ENCODE measurements at places on chromosomes 16 and 17.

GRCh38 chr16:11539641-11540050 is 47.1 kb downstream of the LITAF start:
- no peaks in the 10 kb centered on the region for H3K4me1 ChIP-seq
- H3K27ac ChIP-seq = no peak overlapping the region
- no peak overlapping the region for H3K4me3 ChIP-seq
- H3K36me3 ChIP-seq = no peaks in the 10 kb centered on the region

- H3K4me3 ChIP-seq = no peak overlapping the region
- no peaks in the 10 kb centered on the region for H3K36me3 ChIP-seq
- no peak overlapping the region for H3K27ac ChIP-seq
- H3K4me1 ChIP-seq = no peaks in the 10 kb centered on the region
- no peak for DNase-seq
Observed at GRCh38 chr16:24635900-24636610, 93.4 kb upstream of the TNRC6A start.

GRCh38 chr17:62832405-62832804 is 24.3 kb upstream of the MARCHF10 start:
- H3K36me3 ChIP-seq = no peaks in the 10 kb centered on the region
- H3K27me3 ChIP-seq = no peaks in the 10 kb centered on the region
- H3K4me3 ChIP-seq = no peak overlapping the region
- no peaks in the 10 kb centered on the region for H3K4me1 ChIP-seq

DNA sequence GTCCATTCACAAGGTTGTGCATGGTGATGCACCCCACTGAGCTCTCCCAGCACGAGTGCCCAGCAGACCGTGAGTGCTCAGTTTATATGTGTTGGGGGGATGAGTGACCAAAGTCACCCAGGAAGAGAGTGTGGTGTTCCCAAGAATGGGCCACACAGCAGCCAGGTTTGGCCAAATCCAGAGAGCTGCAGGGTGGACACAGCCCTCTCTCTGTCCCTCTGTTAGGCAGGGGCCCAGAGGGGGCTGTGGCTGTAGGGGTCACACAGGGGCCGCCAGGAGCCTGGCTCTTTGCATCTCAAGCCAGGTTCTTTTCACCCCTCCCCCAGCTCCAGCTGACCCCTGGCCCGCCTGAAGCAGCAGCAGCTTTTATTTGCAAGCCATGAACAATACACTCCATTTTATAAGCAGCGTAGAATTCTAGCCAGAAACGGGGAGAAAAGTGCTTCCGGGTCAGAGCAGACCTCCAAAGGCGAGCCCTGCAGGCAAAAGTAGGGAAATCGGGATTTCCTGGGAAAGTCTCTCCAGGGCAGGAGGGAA is 13.3 kb downstream of the COTL1 start:
- no peaks in the 10 kb centered on the region for H3K36me3 ChIP-seq
- H3K27ac ChIP-seq = no peak overlapping the region
- no peak overlapping the region for H3K4me3 ChIP-seq
- H3K4me1 ChIP-seq = no peaks in the 10 kb centered on the region

GRCh38 chr17:57929386-57929785 is 25.8 kb downstream of the CUEDC1 start:
- H3K4me3 ChIP-seq = no peak overlapping the region
- H3K27ac ChIP-seq = no peak overlapping the region
- DNase-seq = no peak
- H3K27me3 ChIP-seq = peaks cover 34% of the 10 kb centered on the region
- H3K36me3 ChIP-seq = no peaks in the 10 kb centered on the region

GRCh38 chr17:9488556-9488955 is 87.1 kb downstream of the STX8 start:
- no peak overlapping the region for H3K27ac ChIP-seq
- no peaks in the 10 kb centered on the region for H3K27me3 ChIP-seq
- H3K36me3 ChIP-seq = no peaks in the 10 kb centered on the region
- no peak overlapping the region for H3K4me3 ChIP-seq
- DNase-seq = no peak
- no peaks in the 10 kb centered on the region for H3K4me1 ChIP-seq

- DNase-seq = peak; percentile 59
- H3K27ac ChIP-seq = 0 out of 2 replicates have a peak overlapping the region, but pooled peaks have one; percentile 9
- peaks cover 23% of the 10 kb centered on the region for H3K4me1 ChIP-seq
- no peak overlapping the region for H3K4me3 ChIP-seq
- no peaks in the 10 kb centered on the region for H3K27me3 ChIP-seq
- no peaks in the 10 kb centered on the region for H3K36me3 ChIP-seq
Observed at GRCh38 chr17:10149573-10150399, 48.6 kb downstream of the GAS7 start.

DNA sequence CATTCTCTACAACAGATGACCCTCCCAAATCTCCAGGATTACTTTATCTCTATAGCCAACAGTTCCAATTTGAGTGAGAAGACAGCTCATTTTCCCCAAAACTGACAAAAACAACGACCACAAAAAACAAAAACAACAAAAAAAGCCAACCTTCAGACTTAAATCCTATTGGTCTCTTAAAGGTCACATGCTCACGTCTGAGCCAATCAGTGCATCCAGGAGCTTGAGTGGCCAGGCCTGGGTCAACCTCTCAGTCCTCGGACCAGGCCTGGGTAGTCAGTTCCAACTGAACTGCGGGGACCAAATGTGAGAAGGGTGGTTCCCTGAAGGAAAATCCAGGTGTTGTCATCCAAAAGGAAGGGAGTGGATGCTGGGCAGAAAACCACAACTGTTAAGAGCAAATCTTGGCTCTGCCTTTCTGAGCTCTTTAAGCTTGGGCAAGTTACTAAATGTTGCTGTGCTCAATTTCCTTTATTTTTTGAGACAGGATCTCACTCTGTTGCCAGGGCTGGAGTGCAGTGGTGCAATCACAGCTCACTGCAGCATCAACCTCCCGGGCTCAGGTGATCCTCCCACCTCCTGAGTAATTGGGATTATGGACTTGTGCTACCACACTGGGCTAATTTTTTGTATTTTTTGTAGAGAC is 43.0 kb upstream of the MSI2 start:
- no peak for DNase-seq
- H3K27me3 ChIP-seq = peaks cover 2% of the 10 kb centered on the region
- H3K4me3 ChIP-seq = no peak overlapping the region
- H3K36me3 ChIP-seq = no peaks in the 10 kb centered on the region

DNA sequence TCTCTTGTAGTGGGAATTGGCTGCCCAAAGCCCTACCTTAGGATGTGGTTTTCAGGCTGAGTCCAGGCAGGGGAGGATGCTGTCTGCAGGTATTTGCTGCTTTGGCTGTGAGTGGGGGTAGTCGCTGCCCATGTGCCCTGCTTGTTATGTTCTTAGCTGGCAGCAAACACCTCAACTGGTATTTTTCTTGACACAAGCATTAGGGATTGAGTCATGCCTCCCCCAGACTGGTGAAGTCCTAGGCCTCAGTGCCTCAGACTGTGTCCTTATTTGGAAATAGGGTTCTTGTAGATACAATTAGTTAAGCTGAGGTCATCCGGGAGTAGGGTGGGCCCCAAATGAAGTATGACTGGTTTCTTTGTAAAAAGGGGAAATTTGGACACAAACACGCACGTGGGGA is 808.3 kb upstream of the EEF2KMT start:
- no peak for DNase-seq
- H3K27me3 ChIP-seq = no peaks in the 10 kb centered on the region
- no peak overlapping the region for H3K4me3 ChIP-seq
- no peaks in the 10 kb centered on the region for H3K36me3 ChIP-seq

DNA sequence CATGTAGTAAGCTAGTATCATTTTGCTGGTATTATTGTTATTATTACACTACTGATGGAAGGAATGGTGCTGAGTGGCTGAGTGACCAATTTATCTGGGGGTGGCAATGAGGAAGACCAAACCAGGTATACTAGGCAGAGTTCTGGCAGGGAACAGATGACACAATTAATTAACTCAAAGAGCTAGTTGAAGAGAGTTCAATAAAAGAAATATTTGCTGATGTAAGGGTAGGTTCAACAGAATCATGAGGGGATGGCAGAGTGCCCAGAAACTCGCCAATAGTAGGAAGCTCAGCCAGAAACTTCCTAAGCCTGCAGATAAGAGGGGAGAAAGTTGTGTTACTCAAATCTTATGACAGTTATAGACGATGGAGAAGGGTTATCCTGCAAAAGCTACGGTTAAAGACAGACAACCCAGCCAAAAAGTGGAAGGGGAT is 352.5 kb downstream of the KCNJ2 start:
- no peak overlapping the region for H3K27ac ChIP-seq
- no peaks in the 10 kb centered on the region for H3K36me3 ChIP-seq
- no peaks in the 10 kb centered on the region for H3K27me3 ChIP-seq
- no peaks in the 10 kb centered on the region for H3K4me1 ChIP-seq

- H3K36me3 ChIP-seq = no peaks in the 10 kb centered on the region
Observed at GRCh38 chr17:49894761-49895160, 46.9 kb upstream of the TAC4 start.

- H3K36me3 ChIP-seq = no peaks in the 10 kb centered on the region
- no peak for DNase-seq
Observed at GRCh38 chr16:51119556-51119955, 31.5 kb downstream of the SALL1 start.

DNA sequence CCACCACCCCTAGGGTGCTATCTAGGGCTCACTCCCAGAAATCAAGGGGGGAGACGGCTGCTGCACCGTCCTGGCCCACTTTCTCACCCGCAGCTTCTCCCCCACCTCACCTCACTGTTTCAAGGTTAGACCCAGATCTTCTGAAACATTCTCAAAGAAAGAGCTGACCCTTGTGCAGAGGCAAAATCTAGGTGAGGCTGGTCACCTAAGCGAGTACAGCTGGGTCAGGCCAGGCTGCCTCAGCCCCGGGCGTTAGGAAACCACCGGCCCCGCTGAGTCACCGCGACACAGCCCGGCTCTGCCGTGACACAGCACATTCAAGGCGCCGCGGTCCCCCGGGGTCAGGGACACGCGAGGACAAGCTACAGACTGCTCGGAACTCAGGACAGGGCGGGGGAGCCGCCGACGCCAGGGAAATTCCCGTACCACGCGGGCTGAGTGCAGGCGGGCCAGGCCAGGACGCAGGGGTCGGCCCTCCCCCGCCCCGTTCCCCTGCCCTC is 27.1 kb downstream of the GNPTG start:
- no peak for DNase-seq
- no peaks in the 10 kb centered on the region for H3K4me1 ChIP-seq
- H3K27ac ChIP-seq = no peak overlapping the region
- H3K4me3 ChIP-seq = no peak overlapping the region
- peaks cover 26% of the 10 kb centered on the region for H3K36me3 ChIP-seq
